ENCODE measurements at places on chromosomes 1 and 21.
A peak's percentile ranks its signal among the peaks of the same experiment; 100 is the strongest.

DNA sequence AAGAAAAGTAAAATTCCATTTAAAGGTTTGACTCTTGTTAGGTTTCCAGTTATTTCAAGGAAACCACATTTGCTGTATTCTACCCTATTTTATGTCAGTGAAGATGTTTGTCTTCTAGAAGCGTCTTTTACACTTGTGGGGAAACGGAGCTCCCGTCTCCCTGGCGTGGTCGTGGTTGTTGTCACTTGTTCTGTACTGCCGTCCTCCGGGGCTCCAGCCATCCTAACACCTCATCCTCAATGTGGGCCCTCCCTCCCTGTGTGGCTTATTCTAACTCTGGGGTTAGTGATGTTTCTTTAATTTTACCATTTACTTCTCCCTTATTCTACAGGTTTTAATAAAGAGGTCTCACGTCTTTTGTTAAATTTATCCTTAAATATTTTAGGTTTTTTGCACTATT is 52.7 kb upstream of the DIP2A start:
- DNase-seq, result no peak

DNA sequence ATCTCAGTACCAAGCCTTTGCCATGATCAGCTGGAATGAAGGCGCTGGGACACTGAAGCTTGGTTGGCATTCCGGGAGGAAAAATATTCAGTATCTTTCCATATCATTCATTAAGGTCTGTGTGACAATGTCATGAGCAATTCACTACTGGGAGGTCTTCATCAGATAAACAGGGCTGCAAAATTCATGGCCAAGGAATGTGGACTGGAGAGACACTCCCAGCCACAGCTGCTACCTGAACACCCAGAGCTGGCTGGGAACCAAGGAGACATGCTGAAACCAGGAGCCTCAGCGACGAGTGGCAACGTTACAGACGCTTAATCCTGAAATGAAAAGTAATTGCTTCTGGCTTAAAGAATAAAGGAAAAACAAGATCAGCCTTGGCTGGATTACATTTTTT is 30.6 kb upstream of the DDAH1 start:
- no peak for DNase-seq

GRCh38 chr1:94755675-94756074 is 64.5 kb upstream of the SLC44A3 start:
- peak; percentile 58 for DNase-seq

- DNase-seq, result no peak
Measured at GRCh38 chr1:100703716-100704115, 15.8 kb upstream of the VCAM1 start.

GRCh38 chr1:218456444-218456843 is 111.3 kb downstream of the TGFB2 start:
- no peak for DNase-seq

- no peak for DNase-seq
Measured at GRCh38 chr1:215344539-215344938, 222.6 kb upstream of the KCTD3 start.

GRCh38 chr1:223016381-223016780 is 126.7 kb downstream of the TLR5 start:
- DNase-seq, result no peak

DNA sequence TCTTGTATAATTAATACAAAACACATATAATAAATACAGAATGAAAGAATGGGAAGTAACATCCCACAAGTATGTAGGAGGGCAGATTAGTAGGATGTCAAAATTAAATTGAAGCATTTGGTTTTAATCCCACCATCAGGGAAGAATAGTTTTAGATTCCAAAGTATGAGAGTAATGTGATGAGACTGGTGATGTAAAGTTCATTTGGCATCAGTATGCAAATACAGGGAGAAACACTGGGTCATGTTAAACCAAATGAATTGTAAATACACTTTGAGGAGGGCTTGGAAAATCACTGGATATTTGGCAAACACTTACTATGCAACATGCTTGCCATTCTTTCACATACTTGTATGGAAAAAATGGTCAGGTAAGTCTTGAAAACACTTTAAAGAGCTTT is 358.8 kb downstream of the DPYD start:
- DNase-seq, result no peak

DNA sequence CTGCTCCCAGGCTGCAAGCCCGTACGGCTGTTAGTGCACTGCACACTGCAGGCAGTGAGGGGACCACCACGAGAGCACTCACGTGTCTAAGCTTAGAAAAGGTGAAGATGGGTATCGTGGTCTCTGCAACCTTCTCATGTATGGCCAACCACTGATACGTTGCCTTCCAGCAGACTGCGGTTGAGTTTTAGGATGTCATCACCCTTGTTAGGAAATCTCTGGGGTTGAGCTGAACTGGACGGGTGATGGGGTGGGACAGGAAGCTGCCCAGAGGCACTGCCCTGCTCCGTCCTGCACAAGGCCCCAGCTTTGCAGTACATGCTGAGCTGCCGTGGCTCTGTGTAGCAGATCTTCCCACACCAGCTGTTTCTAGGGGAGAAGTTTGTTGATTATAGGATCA is 43.3 kb downstream of the FAAP20 start:
- DNase-seq, result peak; percentile 88

DNA sequence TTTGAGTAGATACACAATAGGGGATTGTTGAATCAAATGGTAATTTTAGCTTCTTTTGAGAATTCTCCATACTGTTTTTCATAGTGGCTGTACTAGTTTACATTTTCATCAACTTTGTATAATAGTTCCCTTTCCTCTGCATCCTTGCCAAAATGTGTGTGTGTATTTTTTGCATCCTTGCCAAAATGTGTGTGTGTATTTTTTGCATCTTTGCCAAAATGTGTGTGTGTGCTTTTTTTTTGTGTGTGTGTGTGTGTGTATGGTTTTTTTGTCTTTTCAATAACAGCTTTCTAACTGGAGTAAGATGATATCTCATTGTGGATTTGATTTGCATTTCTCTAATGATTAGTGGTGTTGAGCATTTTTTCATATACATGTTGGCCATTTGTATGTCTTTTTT is 105.4 kb downstream of the ATP6V1G3 start:
- DNase-seq, result no peak

DNA sequence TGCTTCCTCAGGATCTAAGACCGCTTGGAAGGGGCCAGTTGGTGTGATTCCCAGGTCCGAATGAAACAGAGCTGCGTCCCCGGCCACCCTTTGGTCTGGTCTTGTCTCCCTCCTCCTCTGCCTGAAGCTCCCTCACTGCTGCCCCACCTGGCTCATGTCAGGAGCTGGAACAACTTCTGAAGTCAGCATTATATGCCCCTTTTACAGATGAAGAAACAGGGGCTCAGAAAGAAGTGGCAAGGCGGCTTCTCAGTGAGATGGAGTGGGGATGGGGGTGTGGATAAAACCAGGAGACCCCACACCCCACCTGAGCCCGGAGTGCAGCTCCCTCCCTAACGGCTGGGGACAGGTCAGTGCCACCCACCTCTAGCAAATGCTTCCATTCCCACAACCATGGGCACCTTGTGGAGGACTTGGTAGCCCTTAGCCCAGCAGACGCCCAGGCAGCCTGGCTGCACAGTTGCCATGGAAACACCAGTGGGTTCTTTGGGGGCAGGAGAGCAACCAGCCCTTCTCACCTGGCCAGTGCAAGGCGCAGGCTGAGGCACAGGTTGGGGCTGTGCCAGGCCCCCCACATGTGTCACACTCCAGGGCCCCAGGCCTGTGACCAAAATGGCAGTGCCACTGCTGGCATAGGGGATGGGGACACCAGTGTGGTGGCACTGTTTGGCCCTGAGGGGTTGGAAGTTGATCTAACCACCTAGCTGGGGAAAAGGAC is 31.9 kb upstream of the ECE1 start:
- DNase-seq, result no peak

GRCh38 chr1:159917533-159918351 is 7.6 kb downstream of the TAGLN2 start:
- no peak for DNase-seq

- no peak for DNase-seq
Measured at GRCh38 chr1:161973924-161974845, 49.5 kb downstream of the OLFML2B start.

GRCh38 chr1:5943343-5944124 is 48.7 kb downstream of the NPHP4 start:
- DNase-seq, result no peak

GRCh38 chr1:94362466-94363058 is 55.6 kb upstream of the ABCD3 start:
- DNase-seq, result no peak

DNA sequence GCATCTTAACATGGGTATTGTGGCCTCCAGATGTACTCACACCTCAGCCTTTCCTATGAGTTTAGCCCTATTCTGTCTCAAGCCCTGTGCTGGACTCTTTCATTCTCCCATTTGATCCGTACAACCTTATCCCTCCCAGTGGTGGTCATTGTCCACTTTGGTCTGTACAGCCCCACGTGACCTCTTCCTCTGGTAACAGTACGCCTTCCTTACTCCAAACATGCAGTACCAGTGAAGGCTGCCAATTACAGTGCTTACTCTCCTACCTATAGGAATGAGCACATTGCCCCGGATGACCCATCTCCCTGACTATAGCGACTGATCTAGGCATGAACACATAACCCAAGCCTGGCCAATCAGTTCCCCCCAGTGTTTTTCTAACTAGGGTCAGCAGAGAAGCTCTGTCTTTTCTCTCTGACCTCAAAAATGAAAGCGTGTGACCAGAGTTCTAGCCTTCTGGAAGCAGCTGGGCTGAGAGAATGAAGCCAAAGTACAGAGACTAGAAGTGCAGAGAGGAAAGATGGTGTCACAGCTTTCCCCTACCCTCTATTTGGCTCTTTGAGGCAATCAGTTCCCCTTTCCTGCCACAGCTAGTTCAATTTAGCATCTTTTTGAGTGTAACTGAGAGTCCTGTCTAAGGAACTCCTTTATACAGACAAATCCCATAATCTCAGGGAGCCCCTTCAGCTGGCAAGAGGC is 9.9 kb upstream of the QSOX1 start:
- no peak for DNase-seq

DNA sequence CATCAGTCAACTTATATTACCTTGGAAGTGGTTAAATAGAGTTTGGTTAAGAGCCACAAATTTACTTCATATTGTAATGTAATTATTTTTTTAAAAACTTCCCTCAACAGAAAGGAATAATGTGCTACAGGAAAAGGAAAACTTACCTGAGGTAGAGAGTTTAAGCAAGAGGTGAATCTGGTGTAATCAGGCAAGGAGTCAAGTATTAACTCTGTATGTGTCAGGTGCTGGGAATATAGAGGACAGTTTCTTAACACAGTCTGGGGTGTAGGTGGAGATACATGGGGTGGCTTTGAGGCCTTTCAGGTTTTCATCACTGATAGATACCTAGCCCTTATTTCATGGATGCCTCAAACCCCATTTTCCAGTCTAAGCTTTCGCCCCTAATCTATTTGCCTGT is 25.9 kb upstream of the MYOCOS start:
- no peak for DNase-seq

- DNase-seq, result no peak
Measured at GRCh38 chr1:61357539-61357938, 275.2 kb downstream of the NFIA start.

DNA sequence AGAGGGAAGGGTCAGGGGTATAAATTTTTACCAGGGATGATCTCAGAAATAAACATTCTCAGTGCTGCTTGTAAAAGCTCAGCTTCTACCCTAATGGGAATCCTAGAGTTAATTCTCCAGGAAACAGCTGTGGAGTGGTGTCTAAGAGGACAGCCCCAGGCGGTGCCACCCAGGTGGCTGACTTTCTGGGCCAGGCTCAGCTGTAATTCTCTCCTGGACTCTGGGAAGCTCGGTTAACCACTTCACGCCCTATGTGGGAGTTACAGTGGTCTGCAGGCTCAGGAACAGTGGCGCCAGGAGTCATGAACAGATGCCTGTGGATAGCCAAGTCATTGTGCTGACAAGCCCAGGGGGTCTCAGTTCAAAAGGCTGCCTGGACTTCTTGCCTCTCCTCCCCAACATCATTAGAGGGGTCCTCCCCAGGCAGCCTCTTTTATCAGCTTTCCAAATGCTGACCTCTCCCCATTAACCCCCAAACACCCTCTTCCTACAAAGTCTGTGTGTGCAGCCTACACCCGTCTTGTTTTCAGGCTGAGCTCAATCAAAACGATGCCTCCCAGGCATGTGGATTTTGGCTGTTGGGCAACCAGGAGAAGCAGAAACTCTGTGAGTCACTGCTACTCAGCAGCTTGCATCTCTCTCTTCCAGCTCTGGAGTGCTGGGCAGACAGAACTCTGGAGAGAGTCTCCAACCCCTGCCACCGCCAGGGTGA is 1.2 kb downstream of the HHIPL2 start:
- no peak for DNase-seq

DNA sequence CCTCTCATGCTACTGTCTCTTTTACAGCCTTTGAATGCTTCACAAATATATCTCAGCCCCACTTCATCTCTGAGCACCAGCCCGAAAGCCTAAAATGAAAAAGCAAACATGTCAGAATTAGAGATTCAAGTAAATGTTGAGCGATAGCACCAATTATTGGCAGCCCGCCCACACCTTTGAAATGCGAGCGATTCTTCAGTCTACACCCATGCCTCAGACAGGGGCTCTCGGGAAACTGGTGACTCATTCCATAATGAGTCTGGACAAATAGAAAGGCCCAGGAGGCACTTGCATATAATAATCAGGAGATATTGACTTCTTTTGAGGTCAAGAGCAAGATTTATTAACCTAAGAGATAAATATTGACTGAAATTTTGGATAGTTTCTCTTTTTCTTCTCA is 487.3 kb upstream of the PTBP2 start:
- DNase-seq, result no peak

GRCh38 chr1:111822138-111822537 is 66.4 kb downstream of the DDX20 start:
- DNase-seq, result no peak

GRCh38 chr1:179812501-179813292 is 64.9 kb downstream of the TOR1AIP2 start:
- no peak for DNase-seq

DNA sequence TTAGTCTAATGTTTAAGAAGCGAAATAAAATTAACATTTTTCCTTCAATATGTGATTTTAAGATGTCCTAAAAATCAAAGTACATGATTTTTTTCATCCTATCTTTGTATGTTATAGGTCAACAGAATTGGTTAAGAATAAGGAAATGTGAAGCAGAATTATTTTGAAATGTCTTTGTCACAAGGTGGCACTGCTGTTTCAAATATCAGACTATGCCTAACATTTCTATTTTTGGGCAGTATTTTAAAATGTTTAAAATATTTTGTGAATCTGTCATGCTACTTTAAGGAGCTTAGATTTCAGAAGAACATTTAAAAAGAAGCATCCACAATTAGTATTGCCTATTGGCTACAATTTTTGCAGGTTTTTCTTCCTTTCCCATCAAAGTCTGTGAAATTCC is 38.7 kb downstream of the AMY1C start:
- DNase-seq, result no peak

GRCh38 chr1:176111835-176112234 is 95.3 kb downstream of the COP1 start:
- no peak for DNase-seq

GRCh38 chr1:230495891-230496385 is 69.8 kb upstream of the PGBD5 start:
- DNase-seq, result no peak

DNA sequence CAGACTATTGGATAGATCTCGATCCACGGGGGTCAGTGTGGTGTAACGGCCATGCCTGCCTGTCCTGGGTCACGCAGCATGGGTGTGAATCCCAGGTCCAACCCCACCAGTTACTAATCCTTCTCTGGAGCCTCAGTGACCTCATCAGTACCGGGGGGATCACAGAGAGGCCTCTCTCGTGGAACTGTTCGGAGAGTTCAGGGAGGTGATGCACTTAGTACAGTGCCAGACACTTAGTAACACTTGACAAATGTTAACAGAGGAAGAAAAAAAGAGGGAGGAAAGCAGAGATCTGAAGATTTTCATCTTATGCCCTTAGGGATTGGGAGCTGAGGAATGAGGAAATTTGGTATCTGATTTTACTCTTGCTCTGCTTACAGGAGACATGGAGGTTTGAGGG is 2.9 kb downstream of the ABCA4 start:
- DNase-seq, result no peak

Measured in CMK (cell line).